ENCODE measurements at places on chromosomes 7 and 10.

DNA sequence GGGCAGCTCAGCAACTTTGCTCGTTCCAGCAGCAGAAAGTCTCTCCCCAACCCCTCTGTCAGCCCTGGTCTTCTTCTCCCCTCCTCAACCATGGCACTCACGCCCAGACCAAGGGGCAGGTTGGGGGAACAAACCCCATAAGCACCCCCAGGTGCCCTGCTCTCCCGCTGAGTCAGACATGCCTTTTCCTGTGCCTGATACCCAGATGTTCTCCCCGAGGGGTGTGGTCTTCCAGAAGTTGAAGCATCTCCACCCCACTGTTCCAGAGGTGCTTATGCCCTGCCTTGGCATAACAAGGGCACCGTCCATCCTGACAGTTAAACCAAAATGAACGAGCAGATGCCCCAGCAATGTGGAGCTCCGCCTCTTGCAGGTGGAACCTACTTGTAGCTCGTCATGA is 67.1 kb downstream of the C10orf143 start:
- no peak for DNase-seq

DNA sequence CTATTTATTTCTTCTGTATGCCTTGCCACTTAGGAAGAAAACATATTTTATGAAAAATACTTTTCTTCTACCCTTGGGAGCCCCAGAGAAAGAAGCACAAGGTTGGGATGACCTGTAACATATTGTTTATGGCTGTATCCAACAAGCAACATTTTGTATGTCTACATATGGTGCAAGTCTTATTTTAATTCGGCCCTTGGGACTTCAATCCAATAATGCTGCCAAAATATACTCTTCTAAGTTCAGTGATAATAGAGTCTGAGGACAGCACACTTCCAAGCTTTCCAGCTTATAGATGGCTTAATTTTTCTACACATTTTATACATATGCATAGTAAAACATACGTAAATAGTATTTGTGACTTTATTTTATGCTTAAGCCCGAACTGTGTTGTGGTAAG is 318.5 kb upstream of the SEMA3A start:
- no peak for DNase-seq

DNA sequence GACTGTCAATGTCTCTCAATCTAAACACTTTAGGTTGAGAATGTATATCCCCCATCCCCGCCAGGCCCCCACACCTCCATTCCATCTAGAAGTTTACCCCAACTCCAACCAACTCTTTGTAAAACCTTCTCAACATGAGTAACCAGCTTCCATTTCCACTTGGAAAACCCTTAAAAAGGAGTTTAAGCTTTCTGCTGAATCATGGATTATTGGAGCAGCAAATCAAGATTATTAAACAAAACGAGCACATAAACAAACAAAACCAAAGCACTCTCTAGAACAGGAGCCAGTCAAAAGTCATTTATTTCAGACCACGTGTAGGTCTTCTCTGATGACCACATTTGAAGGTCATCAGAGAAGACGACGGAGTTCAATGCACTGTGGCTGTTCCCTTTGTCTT is 213.5 kb downstream of the FANK1 start:
- no peak for DNase-seq

DNA sequence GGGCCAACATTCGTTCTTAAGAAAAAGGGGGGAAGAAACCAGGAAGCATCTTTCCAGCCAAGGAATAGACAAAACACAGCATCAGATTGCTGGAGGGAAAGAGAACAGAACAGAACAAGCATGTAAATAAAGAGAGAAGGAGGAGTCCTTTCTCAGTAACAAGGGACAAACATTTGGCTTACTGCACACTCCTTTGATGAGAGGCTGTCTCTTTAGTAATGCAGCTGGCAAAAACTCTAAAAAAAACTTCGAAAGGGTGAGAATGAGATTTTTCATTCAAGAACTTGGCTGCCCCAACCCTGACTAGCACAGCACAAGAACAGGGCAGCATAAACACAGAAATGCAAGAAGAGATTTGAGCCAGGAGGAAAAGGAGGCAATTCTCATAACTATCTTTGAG is 38.9 kb upstream of the IL6 start:
- DNase-seq = no peak

DNA sequence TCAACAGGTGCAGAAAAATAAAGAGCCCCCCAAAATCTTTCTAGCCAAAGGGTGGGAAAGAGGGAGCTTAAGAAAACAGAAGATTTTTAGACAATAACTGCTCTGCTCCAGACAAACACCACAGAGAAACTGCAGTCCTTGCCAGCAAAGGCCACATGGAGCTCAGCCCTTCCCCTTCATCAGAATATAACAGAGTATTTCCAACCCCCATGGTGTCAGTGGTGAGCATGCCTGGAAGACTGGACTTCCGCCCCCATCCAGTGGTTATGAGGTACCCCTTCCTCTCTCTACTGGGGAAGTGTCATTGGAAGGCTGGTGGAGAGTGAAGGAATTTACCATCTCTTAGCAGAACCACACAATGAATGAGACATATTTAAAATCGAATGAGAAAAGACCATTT is 1007.3 kb upstream of the CELF2 start:
- no peak for DNase-seq

GRCh38 chr7:87570178-87570577 is 30.5 kb downstream of the ABCB1 start:
- no peak for DNase-seq

Measured in stimulated activated CD4-positive, alpha-beta T cell treated with anti-CD3 and anti-CD28 coated beads, Interleukin-12 subunit alpha, Interleukin-12 subunit beta, amount 100 ng/mL, for 24 hours (primary cell).